ENCODE measurements at places on chromosomes 13 and 19.
A peak's percentile ranks its signal among the peaks of the same experiment; 100 is the strongest.

GRCh38 chr13:99998261-99998660 is 16.7 kb downstream of the ZIC2 start:
- DNase-seq = no peak

DNA sequence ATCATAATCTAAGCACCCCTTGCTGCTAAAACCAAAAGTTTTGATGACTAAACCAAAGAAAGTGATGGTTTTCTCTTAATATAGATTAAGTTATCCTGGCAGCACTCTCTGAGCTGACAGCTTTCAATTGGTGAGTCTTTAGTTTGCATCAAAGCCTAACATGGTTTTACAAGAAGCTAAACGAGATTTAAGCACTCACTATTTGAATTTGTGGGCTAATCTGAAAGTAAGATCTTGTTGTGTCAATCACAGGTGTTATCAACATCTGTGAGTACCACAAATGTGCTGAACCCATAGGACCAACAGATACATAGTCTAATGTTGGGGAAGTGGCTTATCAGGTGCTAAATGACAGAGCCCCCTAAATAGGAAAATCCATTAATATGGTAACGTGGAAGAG is 223.9 kb downstream of the LHFPL6 start:
- DNase-seq = no peak

GRCh38 chr13:39282400-39282972 is 244.2 kb downstream of the NHLRC3 start:
- DNase-seq = no peak

- peak; percentile 22 for DNase-seq
Observed at GRCh38 chr19:53328967-53329366, 4.6 kb upstream of the ZNF845 start.

DNA sequence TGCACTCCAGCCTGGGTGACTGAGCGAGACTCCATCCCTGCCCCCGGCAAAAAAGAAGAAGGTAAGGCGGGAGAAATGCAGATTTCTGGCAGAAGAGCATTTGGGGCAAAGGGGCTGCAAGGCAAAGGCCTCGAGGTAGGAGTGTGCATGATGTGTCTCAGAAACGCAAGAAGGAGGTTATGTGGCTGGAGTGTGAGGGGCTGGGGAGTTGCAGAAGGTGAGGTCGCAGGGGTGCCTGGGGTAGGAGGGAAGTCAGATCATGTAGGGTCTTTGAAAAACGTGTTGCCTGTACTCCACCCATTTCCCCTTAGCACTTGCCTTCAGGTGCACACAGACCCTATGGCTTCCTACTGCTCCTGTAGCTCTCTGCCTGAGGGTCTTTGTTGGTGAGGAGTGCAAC is 29.9 kb downstream of the KCTD15 start:
- no peak for DNase-seq

DNA sequence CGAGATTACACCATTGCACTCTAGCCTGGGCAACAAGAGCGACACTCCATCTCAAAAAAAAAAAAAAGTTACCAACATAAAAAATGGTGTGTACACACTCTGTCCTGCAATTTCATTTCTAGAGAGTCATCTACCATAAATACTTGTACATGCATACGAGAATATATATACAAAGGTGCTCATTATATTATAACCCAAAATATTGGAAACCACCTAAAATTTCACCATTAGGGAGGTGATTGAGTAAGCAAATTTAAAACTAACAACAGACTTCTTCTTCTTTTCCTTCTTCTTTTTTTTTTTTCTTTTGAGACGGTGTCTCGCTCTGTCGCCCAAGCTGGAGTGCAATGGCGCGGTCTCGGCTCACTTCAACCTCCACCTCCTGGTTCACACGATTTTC is 7.4 kb upstream of the C5AR1 start:
- DNase-seq = no peak

- DNase-seq = no peak
Observed at GRCh38 chr19:2611483-2612464, 90.7 kb downstream of the GNG7 start.
